Activated CD4-positive, alpha-beta T cell treated with anti-CD3 and anti-CD28 coated beads, Interleukin-2, amount 10 ng/mL, durations not matched to agents 7 days and 5 days (primary cell): ENCODE measurements at places on chromosomes 12 and 14. TPM values are rescaled to one million over a fixed set of nuclear protein-coding genes. Genes with fewer than 3 reads are reported as not detected.

Gene CLEC2B
- 53.7 TPM for total RNA-seq

GRCh38 chr14:99674064-99674650 is 9.9 kb upstream of the CYP46A1 start:
- DNase-seq = no peak

GRCh38 chr14:105307052-105307727 is 6.4 kb upstream of the BRF1 start:
- DNase-seq = no peak

GRCh38 chr14:61472011-61472672 is 150.8 kb downstream of the PRKCH start:
- peak; percentile 48 for DNase-seq

Gene ANAPC5
- total RNA-seq = 140 TPM
